ENCODE measurements at places on chromosomes 11 and 22.

DNA sequence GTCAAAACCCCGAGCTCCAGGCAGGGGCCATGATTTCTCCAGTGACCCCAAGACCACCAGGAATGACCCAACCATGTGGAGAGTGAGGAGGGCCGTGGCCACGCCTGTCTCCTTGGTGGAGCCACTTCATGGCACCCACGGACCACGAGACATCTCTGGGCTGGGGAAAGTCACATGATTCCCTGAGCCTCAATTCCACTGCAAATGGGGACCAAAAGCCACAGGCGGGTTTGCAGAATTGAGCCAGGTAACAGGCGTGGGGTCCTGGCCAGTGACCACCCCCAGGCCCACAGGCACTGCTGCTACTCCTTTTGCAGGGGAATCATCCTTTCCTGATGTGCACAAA, 178.9 kb downstream of the CTTN start:
- DNase-seq, result no peak

DNA sequence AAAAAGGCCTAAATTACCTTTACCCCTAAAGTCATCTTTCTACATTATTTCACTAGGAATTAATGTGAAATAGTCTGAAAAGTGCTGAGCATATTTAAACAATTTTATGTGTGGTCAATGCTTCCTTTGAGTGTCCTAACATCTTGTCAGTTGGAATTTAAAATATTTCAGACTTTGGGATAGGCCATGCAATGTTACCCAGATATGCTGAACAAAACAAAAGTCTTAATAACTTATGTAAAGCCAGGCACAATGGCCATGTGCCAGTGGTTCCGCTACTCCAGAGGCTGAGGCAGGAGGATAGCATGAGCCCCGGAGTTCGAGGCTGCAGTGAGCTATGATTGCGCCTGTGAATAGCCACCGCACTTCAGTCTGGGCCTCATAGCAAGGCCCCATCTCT, 137.4 kb downstream of the CADM1 start:
- no peak for DNase-seq

- no peak for DNase-seq
Observed at GRCh38 chr11:84290647-84291046, 1004.5 kb upstream of the CCDC90B start.

- no peak for DNase-seq
Observed at GRCh38 chr22:47443836-47444745, 681.6 kb downstream of the TBC1D22A start.

- DNase-seq, result no peak
Observed at GRCh38 chr22:38462960-38463784, 4.7 kb upstream of the KDELR3 start.

GRCh38 chr11:18490319-18490718, 34.7 kb downstream of the LDHAL6A start:
- no peak for DNase-seq

- no peak for DNase-seq
Observed at GRCh38 chr22:47129902-47130635, 367.6 kb downstream of the TBC1D22A start.

GRCh38 chr22:25694196-25694907, 47.6 kb upstream of the MYO18B start:
- DNase-seq, result no peak

DNA sequence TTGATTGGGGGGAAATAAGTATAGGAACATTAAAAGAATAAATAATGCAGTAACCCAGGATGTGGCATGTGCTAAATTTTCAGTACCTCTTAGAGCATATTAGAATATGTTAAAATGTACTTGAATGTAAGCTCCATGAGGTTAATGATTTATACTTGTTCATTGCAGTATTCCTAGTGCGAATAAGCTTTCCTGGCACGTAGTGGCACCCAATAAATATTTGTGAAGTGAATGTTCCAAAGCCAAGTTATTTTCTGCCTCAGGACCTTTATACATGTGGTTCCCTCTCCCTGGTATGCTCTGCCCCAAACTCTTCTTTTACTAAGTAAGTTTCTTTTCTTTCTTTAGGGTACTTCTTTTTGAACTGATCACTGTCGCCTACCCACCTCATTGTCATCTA, 118.8 kb downstream of the DBX1 start:
- DNase-seq, result no peak

- no peak for DNase-seq
Observed at GRCh38 chr11:124079631-124080326, 35.5 kb upstream of the VWA5A start.

DNA sequence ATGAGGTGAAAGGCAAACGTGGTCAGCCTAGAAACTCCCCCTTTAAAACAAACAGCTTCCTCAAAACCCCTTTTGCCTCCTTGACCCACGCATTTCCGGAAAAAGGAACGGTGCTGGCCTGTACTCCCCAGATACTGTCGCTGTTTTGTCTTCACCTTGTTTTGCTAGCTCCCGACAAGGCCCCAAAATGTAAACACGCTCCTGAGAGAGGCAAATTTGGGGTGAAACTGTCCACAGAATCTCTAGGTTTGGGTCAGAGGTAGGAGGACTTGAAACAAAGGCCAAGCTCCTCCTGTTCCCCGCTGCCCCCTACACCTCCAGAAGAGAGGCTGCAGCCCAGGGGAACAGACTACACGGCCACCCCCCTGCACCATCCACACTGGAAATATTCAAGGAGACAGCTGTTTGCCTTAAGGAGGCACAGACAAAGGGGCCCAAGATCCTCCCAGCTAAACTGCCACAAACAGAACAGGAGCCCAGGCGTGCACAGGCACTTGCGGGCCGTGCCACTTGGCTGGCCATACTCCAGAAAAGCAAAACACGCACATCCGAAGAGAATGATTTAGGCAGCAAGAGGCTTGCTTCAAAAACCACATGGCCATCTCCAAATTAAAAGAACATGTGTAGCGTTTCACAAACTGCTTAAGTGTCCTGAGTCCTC, 160.5 kb upstream of the GRK3 start:
- DNase-seq, result no peak
